Activated gamma-delta T cell treated with Interleukin-2 at 50 U/mL for 16 hours (primary cell): ENCODE measurements at places on chromosomes 3 and 15.

DNA sequence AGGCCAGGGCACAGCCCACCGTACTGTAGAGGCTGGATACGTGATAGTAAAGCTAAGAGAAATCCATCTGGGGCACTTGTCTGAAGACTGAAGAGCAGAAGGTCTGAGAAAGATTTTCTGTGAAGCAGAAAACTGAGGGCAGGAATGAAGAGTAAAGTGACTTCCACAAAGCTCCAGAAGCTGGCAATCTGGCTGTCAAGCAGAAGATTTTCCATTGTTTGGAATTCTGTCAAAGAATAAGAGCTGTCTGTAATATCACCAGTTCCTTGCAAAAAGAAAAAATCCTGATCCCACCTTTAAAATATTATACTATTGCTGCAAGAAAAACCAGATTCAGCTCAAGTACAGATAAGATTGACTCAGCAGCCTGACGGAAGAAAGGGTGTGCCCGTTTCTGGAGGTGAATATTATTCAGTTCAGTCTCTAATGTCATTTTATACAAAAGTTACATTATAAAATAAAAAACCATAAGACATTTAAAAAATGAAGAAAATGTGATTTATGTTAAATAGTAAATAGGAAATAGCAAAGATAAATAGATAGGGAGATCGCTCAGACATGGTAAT lies 550.4 kb upstream of the SGO1 start:
- DNase-seq: no peak

DNA sequence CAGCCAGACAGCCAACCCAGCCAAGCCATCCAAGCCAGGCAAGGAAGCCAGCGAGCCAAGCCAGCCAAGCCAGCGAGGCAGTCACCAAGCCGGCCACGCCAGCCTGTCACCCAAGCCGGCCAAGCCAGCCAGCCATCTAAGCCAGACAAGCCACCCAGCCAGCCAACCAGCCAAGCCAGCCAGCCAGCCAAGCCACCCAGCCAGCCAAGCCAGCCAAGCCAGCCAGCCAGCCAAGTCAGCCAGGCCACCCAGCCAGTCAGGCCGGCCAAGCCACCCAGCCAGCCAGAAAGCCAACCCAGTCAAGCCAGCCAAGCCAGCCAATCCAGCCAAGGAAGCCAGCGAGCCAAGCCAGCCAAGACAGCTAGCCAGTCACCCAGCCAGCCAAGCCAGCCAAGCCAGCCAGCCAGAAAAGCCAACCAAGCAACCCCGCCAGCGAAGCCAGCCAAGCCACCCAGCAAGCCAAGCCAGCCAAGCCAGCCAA lies 201.2 kb downstream of the GOLGA6L6 start:
- peak; percentile 48 for DNase-seq

GRCh38 chr3:106332884-106333283 lies 464.1 kb upstream of the CBLB start:
- no peak for DNase-seq

DNA sequence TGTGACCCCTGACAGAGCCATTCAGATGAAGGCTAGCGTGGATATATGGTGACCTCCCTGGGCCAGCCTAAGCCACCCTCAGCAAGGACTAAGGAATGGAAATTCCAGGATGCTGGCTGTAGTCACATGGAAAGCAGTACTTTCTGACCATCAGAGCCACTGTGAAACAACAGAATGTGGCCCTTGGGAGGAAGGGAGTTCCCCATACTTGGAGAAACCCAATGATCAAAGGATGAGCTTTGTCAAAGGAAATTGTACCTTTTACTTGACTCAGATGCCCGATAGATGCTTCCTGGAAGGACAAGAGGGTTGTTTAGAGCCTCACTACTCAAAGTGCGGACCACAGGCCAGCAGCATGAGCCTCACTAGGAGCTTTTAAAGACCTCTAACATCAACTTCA lies 484.5 kb upstream of the PROK2 start:
- no peak for DNase-seq

GRCh38 chr3:147449669-147450068 lies 40.5 kb downstream of the ZIC1 start:
- no peak for DNase-seq
